Hair follicle dermal papilla cell (primary cell): ENCODE measurements at places on chromosomes 16 and 17. TPM values are rescaled to one million over a fixed set of nuclear protein-coding genes. Genes with fewer than 3 reads are reported as not detected.

Gene SNX20
- total RNA-seq, result not detected in 2 replicates

Gene GJC1
- 33.4 and 53.7 TPM in 2 replicates for total RNA-seq

Gene CSF3
- 1.2 and 1.9 TPM in 2 replicates for total RNA-seq

Gene DYNLRB2
- not detected in 2 replicates for total RNA-seq

Gene CHD3
- 114 and 141 TPM in 2 replicates for total RNA-seq

Gene GAST
- total RNA-seq, result not detected in 2 replicates
